ENCODE measurements at places on chromosomes 5 and 9.

DNA sequence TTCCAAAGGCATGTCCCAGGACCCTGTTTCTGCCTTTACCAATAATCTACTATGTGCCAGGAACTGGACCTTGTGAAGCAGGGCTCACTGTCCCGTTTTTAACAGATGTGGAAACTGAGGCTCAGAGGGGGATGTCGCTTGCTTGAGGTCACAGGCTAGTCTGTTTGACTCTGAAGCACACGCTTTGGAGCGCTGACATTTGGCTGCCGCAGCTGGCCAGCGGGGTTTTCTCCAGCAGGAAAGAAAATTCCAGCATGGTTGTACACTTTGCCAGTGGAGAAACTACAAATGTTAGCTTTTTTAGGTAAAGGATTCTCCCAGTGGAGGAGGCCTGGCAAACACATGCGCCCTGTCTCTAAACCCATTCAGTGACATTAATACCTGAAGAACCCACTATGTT lies 50.5 kb downstream of the SH3PXD2B start:
- no peak for DNase-seq

DNA sequence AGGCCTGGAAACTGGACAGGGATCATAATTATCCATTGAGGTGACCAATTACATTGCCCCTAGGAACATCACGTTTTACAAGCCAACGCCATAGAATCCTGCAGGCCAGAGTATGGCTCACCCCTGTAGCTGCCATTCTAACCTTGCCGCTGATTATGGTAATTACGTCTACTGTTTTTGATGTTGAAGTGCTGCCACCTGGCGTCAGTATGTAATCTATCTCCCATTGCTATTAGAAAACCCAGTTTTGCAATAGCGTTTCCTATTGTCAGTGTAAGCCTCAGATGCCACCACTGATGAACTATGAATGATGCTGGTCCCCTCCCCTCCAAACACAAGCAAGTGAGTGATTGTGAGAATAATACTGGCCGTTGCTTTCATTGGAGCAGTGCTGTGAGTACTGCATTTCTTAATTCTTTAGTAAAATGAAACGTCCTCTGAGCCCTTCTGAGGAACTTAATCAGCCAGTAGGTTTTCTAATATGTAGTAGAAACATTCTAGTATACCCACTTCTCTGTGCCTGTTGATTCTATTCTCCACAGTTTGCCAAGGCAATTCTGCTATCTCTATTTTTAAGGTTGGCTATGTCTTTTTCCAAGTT lies 100.5 kb upstream of the NMUR2 start:
- peak; percentile 49 for DNase-seq

- no peak for DNase-seq
Observed at GRCh38 chr9:72154468-72155285, 5.4 kb downstream of the GDA start.

GRCh38 chr5:34500236-34500847 lies 155.8 kb upstream of the RAI14 start:
- DNase-seq = no peak

DNA sequence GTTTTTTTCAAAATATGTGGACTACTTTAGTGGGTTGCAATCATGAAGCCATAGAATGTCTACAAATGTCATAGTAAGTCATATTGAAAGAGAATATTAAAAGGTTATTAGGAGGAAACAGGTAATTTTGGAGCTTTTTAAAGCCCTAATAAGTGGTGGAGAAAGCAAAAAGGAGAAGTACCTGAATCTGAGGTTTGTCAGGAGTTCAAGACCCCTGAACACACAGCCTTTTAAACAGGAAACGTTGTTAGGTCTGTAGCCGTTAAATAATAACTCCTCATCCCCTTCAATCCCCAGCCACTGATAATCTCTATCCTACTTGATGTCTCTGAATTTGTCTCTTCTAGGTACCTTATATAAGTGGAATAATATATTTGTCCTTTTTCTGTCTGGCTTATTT lies 51.1 kb downstream of the SPEF2 start:
- no peak for DNase-seq

- DNase-seq = no peak
Observed at GRCh38 chr5:126513703-126514102, 81.3 kb downstream of the ALDH7A1 start.

DNA sequence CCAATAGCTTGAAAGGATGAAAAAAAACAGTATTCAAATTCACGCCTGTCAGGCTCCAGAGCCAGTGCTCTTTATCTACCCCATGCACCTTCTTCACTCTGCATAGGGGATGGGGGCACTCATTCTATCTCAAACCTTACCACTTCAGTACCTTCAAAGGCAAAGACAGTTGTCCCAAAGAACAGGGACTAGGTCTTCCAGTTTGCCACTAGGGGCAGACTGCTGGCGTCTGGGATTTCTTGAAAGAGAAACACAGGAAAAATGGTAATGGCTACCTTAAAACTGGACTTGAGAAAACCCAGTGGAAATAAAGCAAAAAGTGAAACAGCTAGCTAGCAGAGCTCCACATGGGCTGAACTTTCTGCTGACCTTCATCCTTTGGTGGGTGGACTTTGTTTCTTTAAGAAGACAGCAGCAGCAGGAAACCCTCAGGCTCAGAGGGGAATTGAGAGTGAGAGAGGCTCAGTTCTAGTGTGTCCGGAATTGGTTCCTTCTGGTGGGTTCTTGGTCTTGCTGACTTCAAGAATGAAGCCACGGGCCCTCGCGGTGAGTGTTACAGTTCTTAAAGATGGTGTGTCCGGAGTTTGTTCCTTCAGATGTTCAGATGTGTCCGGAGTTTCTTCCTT lies 41.0 kb upstream of the SLC36A1 start:
- peak; percentile 7 for DNase-seq

DNA sequence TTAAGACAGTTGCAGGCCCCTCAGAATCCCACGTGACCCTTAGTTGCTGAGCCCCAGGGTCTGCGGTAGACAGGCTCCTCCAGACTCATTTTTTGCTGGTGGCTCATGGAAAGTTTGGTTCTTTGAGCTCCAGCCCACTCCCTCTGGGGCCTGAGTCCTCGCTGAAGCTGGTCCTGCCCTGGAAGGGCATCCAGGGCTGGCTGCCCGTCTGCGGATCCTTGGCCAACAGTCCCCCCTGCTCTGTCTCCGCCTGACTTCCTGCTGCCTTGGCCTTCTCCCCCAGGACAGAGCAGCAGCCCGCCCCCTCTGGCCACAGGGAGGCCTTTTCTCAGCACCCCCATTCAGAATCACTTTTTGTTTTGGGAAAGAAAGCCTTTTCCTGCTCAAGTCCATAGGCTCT lies 24.4 kb downstream of the SLC6A7 start:
- DNase-seq = no peak

- no peak for DNase-seq
Observed at GRCh38 chr9:95090871-95091577, 226.5 kb downstream of the FANCC start.

DNA sequence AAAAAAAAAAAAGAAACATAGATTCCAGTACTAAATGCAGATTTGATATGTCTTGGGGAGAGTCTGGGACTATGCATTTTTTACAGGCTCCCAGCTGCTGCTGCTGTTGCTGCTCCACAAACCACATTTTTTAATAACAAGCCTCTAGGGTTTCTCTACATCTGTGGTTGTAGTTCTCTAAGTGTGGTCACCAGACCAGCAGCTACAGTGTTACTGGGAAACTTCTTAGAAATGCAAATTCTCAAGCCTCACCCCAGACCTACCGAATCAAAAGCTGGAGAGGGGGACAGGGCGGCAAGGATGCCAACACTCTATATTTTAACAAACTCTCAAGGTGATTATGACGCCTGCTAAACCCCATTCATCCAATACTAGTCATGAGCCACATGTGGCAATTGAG lies 293.4 kb upstream of the PTGER4 start:
- no peak for DNase-seq

GRCh38 chr5:132134384-132134783 lies 60.8 kb downstream of the CSF2 start:
- DNase-seq = no peak

DNA sequence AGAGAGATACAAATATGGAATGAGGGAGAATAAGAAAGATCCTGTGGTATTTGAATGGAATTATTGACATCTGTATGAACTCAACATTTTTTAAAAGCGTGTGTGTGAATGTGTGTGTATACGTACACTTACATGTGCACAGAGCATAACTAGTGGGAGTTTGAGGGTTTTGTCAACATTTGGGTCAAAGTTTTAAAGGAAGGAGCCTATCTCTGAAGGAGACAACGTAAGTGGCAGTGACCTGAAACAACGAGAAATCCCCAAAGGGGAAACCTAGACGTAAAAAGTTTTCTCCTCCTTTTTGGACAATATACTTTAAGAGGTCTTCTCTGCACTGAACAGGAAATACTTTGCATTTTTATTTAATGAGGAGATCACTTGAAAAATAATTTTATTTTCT lies 40.2 kb upstream of the DTWD2 start:
- DNase-seq = no peak

GRCh38 chr9:111451570-111451969 lies 32.6 kb downstream of the ECPAS start:
- DNase-seq = no peak

DNA sequence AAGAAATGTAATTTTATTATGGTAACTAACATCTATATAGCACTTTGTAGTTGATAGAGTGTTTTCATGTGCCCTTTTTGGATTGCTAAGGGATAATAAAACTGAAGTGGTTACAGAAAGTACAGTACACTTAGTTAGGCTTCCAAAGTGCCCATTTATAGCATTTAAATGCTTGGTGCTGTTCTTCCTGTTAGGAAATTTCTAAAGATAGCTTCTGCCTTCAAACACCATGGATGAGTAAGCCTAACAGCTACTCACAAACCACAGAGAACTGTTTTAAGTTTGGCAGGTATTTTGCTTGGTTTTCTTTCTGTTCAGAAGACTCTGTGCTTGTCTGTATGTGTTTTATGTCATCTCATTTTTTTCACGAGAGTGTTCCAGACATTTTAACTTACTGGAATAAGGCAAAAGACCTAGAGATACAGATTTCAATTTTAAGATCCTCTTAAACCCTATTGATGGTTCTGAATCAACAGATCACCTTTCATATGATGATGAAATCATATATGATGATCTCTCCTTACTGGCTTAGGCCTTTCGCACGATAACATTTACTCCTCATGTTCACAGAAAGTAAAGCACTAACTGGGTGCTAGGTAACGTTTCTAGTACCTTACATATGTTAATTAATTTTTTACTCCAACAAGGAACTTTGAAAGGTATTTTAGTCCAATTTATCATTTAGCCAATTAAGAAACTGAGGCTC lies 4.4 kb downstream of the RIMOC1 start:
- DNase-seq = no peak

DNA sequence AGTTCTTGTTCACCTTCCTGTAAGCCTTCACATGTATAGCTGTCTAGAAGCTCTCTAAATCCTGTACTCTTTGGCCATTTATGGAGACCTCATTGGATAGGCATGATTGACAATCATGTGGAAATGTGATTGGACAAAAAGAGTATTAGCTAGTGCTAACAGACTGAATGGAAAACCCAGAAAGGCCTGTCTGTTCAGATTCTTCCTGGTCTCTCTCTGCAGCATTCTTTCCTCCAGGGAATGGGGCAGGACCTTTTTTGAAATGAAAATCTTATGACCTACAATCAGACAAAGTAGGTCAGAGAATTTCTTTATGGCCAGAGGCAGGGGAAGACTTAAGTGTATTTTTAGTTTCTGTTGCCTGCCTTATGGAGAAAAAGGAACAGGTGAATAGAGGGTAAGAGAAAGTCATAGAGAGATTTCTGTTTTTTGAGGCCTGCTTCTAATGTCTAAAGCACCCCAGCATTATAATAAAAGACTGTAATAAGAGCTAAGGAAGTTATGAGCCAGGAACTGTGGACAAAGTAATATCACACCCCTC lies 152.4 kb upstream of the CCDC152 start:
- no peak for DNase-seq

GRCh38 chr5:3913279-3913678 lies 317.6 kb downstream of the IRX1 start:
- DNase-seq = no peak

DNA sequence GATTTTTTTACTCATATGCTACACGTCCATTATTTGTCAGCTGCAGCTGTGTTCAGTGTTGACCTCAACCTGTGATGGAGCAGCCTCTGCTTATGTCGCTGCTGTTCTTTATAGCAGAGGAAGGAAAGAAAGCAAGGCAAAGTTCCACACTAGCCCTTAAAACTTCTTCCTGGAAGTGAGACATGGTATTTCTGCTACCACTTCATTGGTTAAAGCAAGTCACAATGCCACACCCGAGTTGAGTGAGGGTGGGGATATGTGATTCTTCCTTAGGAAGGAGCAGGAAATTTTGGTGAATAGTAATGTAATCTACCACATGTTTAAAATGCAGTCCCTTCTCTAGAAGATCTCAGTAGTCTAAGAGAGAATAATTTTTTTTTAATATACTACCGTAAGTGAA lies 224.8 kb upstream of the DMRT1 start:
- no peak for DNase-seq

- DNase-seq = no peak
Observed at GRCh38 chr9:10144355-10144754, 468.4 kb downstream of the PTPRD start.

DNA sequence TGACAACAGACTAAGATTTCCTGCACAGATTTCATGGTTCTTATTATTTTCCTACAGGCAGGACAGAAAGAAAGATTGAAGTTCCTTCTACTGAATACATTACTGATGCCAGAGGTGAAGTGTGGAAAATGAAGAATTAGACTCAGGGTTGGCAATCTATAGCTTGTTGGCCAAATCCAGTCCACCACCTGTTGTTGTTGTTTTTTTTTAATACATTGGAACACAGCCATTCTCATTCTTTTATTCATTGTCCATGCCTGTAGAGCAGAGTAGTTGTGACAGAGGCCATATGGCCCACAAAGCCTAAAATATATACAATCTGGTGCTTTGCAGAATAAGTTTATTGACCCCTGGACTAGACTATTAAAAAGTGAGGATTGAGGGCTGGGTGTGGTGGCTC lies 5.8 kb upstream of the PLPPR1 start:
- no peak for DNase-seq

- DNase-seq = no peak
Observed at GRCh38 chr5:113128641-113129330, 152.2 kb downstream of the DCP2 start.

DNA sequence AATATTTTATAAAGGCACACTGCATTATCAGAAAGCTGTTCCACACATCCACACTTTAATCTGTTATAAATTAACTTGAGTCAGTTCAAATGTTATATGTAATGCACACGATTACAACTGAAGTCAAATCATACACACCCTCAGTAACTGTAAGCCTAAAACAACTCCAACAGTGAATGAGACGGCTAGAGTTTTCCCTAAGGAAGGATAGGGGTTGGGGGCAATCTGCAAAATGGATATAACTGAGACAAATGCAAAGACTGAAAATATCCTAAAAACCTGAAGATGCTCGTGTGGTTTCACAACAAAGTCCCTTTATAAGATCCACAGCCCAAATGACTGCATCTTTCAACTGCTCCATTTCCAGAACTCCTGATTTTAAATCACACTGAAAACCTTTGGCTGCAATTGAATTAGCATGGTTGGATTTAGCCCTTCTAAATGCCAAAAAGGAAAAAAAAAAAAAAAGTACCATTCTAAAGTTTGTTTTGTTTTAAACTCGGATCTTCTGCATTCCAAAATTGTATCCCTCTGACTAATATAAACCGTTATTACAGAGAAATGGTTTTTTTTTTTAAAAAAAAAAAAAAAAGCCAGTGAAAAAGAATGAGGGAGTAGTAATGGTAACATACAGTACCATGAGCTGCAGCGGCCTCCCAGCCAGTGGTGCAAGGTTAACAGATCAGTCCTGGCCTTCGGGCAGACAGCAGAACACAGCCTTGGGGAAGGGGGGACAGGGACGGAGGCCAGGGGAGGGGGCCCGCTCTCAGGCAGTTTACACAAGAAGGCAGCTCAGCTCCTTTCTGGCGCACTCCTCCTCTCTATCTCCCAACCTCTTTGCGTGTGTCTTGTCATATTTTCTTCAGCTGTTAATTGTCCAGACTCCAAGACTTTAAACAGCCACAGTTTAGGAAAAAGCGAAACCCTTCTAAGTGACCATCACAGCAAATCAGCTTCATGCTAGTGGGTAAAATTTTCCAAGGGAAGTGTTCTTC lies 166.1 kb downstream of the BNC2 start:
- DNase-seq = no peak

Measured in left kidney (tissue), 8 donors.